ENCODE measurements at places on chromosomes 5 and 9.
A peak's percentile ranks its signal among the peaks of the same experiment; 100 is the strongest.

DNA sequence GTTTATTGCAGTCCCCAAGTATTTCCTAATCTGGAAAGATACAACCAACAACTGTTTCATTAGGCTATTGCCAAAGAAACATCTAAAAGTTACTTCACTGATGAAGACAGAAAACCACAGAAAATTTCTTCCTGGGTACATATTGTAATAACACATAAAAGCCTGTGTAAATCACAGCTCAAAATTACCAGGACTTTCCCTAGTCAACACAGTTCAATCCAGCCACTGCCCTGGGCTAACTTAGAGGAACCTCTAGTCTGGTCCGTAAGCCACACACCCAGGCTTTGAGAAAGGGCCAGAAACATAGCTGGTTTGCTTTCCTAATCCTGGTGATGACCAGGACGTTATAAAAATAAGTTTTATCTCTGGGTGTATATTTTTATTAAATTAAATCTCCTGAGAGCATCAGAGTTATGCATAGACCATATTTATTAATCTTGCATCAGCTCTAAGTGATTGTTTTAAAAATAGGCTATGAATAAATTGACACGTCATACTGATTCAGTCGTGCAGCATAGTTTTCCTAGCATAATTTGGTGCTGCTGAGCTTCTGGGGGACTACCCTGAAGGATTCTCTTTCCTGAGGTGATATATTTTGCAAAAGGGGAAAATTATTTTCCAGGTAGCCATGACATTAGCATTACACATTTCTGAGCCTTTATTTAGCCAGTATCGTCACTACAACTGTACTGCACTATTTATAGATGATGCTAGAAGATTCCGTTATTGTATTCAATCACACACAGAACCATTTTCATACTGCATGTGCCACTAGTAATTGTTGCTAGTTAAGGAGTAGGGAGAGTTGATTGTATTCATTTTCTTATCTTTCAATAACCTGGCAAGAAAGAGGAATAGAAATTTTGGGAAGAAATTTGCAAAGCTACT, 12.6 kb upstream of the MUSK start:
- DNase-seq, result peak; percentile 14

DNA sequence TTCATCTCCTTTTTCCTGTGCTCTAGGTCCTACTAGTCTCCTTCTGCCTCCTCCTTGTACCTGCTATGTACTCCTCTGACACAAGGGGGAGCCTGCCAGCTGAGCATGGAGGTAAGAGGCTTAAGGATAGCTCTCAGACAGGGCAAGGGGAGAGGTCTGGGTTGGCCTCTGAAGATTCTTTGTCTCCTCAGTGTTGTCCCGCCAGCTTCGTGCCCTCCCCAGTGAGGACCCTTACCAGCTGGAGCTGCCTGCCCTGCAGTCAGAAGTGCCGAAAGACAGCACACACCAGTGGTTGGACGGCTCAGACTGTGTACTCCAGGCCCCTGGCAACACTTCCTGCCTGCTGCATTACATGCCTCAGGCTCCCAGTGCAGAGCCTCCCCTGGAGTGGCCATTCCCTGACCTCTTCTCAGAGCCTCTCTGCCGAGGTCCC, 3.8 kb downstream of the CREB3 start:
- peak; percentile 81 for DNase-seq

DNA sequence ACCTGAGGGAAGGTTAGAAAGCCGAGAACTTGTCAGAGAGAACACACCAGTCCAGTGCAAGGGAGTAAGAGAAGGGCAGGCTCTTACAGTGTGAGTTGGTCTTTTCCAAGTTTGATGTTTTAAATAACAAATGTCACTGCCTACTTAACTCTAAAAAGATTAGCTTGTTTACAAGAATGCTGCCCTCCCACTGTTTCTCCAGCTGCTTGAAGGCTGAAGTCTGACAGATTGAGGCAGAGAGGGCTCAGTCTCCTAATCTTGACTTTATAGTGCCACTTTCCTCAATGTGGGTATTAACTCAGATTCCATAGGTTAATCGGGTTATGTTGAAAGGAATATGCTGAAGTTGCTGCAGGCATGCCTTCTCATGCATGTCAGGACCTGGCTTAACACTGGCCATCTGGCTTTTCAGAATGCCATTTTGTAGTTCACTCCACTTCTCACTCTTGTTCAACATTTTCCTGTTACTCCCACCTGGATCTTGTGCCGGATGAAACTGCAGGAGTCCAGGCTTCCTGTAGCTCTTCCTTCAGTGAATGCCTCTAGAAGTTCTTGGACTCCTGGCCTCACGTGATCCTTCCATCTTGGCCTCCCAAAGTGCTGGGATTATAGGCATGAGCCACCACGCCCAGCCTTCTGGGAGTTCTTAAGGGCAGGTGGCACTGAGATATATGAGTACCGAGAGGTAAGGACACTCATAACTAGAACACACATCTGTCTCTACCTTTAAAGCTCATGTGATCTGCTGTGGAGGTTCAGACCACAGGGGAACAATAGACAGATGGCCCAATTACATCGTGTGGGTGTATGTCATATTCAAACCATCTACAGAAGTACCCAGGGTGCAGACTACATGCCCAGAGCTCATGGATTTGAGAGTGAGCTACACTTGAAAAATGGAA, 249.7 kb downstream of the ARHGAP26 start:
- no peak for DNase-seq

GRCh38 chr5:179113143-179113530, 53.0 kb downstream of the ZNF354C start:
- no peak for DNase-seq

DNA sequence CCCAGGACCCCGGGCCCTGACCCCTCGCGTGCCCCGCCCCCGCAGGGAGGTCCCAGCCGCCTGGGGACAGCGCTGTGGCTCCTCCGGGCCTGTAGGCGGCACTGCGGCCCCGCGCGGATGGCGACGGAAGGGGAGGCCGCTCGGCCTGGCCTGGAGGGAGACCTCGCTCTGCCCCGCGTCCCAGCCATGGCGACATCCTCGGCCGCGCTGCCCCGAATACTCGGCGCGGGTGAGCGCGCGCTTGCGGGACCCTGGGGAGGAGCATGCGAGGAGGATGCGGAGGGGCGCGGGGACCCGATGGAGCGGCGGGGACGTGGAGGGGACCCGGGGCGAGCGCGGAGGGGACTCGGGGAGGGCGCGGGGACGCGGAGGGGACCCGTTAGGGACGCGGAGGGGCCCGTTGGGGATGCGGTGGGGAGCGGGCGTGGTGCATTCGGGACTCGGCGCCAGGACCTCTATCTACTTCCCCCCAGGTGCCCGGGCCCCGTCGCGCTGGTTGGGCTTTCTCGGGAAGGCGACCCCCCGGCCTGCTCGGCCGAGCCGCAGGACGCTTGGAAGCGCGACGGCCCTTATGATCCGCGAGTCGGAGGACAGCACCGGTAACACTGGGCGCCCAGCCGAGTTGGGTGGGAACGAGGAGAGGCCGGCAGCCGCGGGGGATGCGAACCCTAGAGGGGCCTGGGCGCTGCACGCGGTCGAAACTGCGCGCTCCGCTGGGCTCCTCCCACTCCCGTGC, at the start of gene MRPS2:
Gene MRPS2 (plus strand): TSS at position 158 of the 736 bp plus-strand sequence. CDS start 29 bp downstream, at position 187.
- DNase-seq, result peak; percentile 71

DNA sequence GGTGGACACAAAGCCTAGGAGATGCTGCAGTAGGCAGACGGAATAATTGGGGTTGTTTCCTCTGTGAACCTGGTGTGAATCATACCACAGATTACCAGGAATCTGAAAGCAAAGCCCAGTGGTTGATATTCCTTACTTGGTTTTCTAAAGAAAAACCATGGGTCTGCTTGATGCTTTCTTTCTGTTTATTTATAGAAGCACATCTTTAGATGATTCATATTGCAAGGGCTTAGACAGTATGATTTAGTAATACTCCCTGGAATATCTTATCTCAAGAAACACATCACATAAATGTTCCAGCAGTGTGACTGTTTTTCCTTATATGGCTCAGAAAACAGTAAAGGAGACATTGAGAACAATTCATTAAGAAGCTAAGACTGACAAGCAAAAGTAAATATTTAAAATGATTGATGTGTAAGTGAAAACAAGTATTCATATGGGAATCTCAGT, 623.3 kb downstream of the RAB3C start:
- DNase-seq, result peak; percentile 86

- DNase-seq, result no peak
Observed at GRCh38 chr9:107734256-107735013, 244.9 kb upstream of the KLF4 start.

- no peak for DNase-seq
Observed at GRCh38 chr5:15510092-15510491, 10.1 kb downstream of the FBXL7 start.

DNA sequence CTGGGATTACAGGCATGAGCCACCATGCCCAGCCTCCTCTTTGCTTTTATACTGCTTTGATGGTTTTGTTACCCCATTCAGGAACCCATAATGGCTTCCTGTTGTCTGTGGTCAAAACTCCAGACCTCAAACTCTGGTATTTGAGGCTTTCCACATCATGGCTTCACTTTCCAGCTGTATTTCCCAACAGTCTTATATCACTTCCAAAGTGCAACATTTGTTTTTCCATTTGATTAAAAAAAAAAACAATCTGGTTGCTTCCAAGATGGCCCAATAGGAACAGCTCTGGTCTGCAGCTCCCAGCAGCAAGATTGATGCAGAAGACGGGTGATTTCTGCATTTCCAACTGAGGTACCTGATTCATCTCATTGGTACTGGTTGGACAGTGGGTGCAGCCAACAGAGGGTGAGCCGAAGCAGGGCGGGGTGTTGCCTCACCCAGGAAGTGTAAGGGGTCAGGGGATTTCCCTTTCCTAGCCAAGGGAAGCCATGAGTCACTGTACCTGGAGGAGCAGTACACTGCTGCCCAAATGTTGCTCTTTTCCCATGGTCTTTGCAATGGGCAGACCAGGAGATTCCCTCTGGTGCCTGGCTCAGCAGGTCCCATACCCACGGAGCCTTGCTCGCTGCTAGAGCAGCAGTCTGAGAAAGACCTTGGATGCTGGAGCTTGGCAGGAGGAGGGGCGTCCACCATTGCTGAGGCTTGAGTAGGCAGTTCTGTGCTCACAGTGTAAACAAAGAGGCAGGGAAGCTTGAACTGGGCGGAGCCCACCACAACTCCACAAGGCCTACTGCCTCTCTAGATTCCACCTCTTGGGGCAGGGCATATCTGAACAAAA, 458.4 kb downstream of the KDM4C start:
- DNase-seq, result peak; percentile 18

DNA sequence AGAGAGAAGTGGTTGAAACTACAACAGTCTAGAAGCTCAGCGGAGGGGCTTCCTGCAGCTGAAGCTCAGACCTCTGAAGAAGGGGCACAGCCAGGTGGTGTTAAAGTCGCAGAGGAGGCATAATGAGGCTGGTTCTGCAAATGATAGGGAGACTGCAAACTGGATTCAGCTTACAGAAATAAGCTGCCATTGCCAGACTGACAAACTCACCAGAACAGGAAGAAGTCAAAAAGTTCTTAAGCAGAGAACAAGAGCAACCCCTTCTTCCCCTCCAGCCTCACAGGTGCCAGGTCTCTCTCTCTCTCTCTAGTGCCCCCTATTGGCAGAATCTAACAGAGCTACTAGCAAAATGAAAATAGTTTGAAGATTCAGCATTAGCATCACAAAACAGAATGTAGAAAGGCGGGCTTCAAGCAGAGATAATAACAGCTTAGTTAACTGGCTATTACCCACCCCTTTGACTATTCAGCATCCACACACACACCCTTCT, 76.7 kb downstream of the GRAMD2B start:
- no peak for DNase-seq

- DNase-seq, result no peak
Observed at GRCh38 chr5:68222824-68223354, 7.3 kb downstream of the PIK3R1 start.

DNA sequence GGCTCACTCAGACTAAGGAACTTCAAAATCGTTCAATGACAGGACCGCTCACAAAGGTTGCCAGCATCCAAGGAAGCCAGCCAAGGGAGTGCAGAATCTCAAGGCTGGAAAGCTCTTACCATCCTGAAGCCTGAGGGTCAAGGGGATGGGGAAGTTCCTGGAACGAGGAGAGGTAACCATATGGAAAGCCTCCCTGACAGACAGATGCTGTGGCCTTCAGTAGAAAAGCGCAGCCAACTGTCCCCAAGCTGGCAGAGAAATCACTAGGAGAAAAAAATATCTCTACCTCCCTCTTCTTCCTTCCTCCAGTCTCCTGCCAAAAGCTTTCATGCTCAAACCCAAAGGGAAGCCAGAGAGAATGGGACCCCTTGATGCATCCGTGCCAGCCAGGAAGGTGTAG, 90.5 kb upstream of the RANBP3L start:
- no peak for DNase-seq

DNA sequence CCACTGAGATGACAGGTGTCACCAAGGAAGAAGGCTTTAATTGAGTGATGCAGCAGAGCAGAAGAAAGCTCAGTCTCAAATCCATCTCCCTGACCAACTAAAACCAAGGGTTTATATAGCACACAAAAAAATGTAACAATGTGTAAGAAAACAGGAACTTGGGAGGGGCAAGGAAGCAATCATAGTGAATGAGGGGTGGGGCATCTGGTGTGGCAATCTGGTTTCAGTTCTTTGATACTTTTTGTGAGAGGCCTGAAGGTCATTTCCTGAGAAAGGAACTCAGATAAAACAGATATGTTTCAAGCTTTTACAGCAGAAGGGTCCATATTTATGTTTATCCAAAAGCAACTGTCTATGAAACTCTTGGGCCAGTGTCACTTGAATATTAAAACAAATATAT, 19.7 kb downstream of the CD180 start:
- DNase-seq, result no peak

GRCh38 chr5:78813286-78813685, 164.7 kb upstream of the LHFPL2 start:
- DNase-seq, result no peak

DNA sequence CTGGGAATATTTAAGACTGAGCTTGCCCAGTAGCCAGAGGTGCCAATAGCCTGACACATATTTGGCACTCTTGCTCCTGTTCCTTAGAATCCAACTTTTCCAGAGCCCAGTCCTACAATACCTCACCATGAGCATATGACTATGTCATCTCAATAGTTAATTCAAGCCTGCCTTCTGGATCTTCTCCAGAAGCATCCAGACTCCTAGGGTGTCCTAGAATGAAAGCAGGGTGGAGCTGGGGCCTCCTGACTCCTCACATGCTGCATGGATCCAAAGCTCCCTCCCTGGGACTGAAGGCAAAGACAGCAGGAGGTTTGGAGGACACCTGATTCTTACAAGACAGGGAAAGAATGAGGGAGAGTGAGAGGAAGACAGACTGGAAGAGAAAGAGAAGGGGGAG, 37.9 kb downstream of the SH3TC2 start:
- no peak for DNase-seq

DNA sequence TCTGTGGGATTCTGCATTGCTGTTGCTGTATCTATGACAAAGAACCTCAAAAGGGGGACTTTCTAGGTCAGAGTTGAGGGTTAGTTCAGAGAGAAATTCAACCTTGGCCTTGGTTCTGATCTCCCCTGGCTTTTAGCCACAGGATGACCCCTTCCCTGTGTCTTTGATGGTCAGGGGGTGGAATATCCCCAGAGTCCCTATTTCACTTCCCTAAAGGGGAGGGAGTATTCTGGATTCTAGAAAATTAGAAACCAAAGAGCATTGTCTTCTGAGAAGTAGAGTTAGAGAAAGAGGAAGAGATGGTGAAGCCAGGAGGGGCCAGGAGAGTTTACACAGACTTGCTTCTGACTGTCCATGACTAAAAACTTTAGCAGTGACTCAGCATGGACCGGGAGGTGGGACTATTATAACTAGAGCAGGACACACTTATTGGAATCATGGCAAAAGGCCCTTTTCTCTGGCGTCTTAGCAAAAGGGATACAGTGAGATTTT, 56.2 kb upstream of the LPAR1 start:
- DNase-seq, result peak; percentile 72

- DNase-seq, result no peak
Observed at GRCh38 chr5:146962801-146963355, 84.3 kb upstream of the PPP2R2B start.

All from brain microvascular endothelial cell (primary cell).